Uterus (tissue), 4 donors: ENCODE measurements at places on chromosomes 13 and 19. TPM values are rescaled to one million over a fixed set of nuclear protein-coding genes. Genes with fewer than 3 reads are reported as not detected.

GRCh38 chr19:19737559-19738332 is 4.8 kb upstream of the ZNF14 start:
- DNase-seq = no peak

Gene CEACAM16
- not detected for total RNA-seq

GRCh38 chr13:111384441-111385182 is 64.2 kb downstream of the TEX29 start:
- no peak for DNase-seq

GRCh38 chr13:110472904-110473563 is 88.5 kb downstream of the RAB20 start:
- DNase-seq = no peak

DNA sequence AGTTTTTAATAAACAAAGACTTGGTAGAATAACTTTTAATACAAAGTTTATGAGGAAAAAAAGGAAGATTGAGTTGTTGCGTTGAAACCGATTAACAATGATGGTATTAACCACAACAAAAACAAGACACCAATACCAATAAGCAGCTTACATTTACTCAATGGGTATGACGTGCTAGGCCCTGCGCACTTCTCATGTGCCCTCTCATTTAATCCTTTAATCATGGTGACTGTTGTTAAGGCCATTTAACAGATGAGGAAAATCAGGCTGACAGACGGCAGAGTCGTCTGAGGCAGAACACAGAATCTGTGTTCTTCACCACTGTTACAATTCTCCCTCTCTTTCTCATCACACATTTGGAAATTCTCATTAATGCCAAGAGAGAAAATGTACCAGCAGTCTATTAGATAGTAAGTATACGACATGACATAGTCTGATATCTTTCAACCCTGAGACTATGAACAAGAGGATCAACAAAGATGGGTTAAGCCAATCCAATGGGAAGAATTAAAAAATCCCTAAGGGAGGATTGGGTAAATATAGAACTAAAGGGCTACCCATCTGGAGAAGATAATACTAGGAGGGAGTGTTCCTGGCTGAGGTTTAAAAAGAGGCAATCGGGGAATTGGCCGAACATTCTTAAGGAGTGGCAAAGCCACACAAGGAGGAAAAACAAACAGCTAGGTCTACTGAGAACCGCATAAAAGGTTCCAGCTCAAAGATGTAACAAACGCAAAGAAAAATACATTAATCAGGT is 54.0 kb downstream of the DOCK9 start:
- DNase-seq = no peak

DNA sequence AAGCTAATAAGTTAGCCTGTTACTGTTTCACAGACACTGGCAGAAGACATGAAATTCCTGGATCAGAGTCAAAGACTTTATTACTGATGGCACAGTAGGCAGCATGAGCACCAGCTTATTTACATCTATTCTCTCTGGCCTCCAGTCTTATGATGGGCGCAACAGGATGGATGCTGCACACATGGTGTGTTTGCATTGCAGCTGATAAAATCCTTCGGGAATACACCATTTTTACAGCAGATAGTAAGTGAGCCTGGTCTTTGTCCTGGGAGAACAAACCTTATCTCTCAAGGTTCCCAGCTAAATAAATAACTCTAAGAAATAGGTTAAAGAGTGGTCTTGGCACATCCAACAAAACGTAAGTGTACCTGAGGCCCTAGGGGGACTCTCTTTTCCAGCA is 16.0 kb downstream of the EPSTI1 start:
- DNase-seq = no peak

Gene SPPL2B
- 14.4 TPM for total RNA-seq

Gene VAV1
- total RNA-seq = 5.1 TPM

Gene SMIM7
- 26.6 TPM for total RNA-seq

- no peak for DNase-seq
Measured at GRCh38 chr19:16882146-16882545, 6.7 kb upstream of the F2RL3 start.

GRCh38 chr19:54518844-54519243 is 16.2 kb downstream of the LAIR2 start:
- DNase-seq = peak; percentile 20

DNA sequence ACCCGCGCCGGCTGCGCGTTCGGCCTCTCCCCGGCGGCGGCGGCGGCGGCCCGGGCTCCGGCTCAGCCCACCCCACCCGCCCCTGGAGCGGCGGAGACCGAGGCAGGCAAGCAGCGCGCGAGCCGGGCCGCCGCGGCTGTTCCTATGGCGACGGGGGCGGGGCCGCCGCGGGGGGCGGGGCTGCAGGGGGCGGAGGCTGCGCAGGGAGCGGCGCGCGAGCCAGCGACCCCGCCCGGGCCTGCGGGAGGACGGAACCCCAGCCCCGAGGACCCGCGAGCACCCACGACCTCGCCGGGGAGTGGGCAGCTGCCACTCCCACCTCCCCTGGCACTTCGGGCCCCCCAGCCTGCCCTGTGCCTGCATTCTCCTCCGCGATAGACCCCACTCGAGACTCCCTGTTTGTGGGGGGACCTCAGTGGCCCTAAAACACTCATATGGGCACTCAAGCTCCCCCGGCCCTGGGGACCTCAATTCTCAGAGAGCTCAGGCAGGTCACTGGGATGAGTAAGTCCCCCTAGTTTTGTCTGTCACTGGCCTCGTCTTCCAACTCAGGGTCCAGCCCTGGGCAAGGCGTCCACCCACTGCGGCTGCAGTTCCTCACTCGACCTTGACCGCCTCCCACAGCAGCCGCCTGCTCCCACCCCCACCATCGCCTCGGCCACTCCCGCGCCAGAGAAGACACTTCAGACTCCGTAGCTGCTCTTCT is at the start of gene CTXN1:
CTXN1 (minus strand) TSS at position 115 of the 706 bp plus-strand sequence. CDS start 597 bp downstream, outside the sequence.
- peak; percentile 87 for DNase-seq

Gene NLRP4
- total RNA-seq = not detected

Gene CYP4F2
- total RNA-seq = not detected

Gene CACNG8
- 0.21 TPM for total RNA-seq

GRCh38 chr13:70090036-70090723 is 17.4 kb upstream of the ATXN8OS start:
- no peak for DNase-seq

- no peak for DNase-seq
Measured at GRCh38 chr19:37928527-37929286, 21.7 kb downstream of the SIPA1L3 start.

DNA sequence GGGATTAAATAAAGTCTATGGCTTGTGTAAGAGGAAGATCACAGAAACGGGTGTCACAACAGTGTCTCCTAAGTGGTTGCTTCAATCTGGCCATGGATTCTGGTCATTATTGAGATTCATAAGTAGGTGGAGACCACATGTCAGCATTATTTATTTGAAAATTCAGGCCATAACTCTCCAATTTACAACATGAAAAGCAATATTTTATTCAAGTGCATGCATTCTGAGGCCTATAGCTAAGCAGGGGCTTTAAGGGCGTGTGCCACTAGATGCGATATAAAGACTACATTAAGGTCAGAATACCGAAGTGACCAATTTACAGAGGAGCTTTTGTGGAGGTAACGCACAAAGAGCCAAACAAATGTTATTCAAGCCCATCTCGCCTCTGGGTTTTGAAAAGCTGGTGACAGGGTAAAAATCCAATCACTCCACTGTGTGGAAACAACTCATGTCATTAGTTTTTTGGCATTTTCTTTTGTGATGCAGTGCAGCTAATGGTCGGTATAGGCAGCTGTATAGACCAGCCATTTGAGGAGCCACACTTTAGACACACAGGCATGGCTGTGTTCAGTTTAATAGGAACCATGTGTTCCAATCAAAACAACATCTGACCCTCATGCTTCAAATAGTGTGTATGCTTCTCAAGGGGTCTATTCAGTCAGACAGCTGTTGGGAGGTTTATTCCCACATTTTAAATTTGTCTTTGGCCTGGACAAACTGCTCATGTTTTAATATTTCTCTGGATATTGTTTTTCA is 123.7 kb downstream of the KL start:
- DNase-seq = no peak

DNA sequence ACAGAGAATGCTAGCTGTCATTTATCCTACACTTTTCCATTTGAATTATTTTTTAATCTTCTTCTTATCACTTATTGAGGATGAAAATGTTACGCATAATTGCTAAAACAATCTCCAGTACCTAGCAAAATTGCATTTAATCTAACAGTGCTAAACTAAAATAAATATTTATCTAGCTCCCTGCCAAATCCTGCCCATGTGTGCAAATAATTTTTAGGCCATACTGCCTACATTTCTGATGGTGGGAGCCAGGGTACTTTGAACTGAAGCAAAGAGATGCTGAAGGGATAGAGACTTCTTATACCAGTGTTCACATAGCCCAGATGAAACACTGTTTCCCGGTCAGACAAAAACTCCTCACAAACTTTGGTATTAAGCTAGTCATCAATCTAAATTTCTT is 1268.7 kb upstream of the PCDH20 start:
- DNase-seq = no peak

GRCh38 chr19:14830702-14831101 is 4.3 kb downstream of the OR7A5 start:
- no peak for DNase-seq

Gene KIR2DL3
- not detected for total RNA-seq

- no peak for DNase-seq
Measured at GRCh38 chr13:93778548-93778947, 551.9 kb downstream of the GPC6 start.

Gene LYL1
- 11.5 TPM for total RNA-seq

GRCh38 chr19:28386066-28386465 is 826.9 kb downstream of the UQCRFS1 start:
- no peak for DNase-seq

DNA sequence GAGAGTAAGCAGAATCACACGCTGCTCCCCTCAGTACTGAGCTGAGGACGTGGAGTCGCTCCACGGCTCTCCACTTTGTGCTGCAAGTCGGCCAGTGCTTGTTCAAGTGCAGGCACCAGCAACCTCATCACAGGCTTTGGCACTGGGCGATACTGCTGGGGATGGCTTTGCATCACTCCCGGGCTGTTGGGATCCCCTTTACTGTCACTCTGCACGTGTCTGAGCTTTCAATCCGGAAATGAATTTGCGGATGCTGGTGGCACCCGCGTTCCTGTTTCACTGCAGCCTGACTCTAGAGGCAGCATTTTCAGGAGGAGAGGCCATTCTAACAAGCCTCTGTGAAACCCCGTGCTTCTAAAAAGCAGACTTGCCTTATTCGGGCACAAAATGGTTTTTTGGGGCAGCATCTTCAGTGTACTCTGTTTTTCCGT is 19.1 kb downstream of the SMARCA4 start:
- DNase-seq = no peak

- DNase-seq = no peak
Measured at GRCh38 chr13:33610438-33611120, 207.4 kb upstream of the RFC3 start.

DNA sequence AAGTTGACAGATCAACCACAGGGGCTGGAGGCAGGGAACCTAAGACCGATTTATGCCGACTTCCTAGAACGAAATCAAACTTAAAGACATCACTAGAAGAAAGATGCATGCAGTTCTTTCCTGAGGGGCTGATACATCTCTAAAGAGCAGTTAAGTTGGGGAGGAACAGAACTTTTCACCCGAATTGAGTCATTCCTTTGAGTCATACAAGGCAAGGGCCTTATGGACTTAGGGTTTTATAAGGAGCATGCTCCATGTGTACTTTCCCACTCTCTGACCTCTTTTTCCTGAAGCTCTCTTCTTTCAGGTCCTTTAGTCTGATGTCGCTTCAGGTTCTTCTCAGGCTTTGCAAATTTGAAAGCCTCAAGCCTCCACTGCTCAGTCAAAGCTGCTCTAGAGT is 7.9 kb upstream of the FBXL3 start:
- no peak for DNase-seq

Gene ATP1A3
- total RNA-seq = not detected

- DNase-seq = no peak
Measured at GRCh38 chr19:54851353-54851752, 1.1 kb downstream of the KIR3DL2 start.

DNA sequence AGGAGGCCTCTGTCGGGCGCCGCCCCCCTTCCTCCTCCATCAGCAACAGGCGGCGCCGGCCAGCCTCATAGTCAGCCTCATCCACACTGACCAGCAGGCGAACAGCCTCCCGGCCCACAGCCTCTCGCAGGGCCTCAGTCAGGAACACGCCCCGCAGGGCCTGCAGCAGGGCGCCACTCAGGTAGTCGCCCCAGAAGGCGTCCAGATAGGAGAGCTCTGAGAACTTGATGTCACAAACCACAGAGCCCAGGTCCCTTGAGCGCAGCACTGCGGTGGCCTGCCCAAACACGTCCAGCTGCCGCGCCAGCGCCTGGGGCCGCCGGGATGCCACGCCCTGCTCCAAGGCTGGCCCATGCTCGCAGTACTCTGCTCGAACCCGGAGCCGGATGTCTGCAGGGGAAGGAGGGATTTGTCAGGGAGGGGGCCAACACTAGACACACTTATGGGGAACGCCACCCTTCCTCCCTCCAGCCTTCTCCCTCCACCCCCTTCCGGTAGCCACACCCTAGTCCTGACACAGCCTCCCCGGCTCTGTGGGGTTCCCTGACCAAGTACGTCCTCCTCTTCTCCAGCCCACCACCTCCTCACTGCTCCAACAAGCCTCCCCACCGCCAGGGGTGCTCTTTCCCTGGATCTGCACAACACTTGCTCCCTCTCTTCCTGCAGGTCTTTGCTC is 17.9 kb downstream of the DEDD2 start:
- no peak for DNase-seq

DNA sequence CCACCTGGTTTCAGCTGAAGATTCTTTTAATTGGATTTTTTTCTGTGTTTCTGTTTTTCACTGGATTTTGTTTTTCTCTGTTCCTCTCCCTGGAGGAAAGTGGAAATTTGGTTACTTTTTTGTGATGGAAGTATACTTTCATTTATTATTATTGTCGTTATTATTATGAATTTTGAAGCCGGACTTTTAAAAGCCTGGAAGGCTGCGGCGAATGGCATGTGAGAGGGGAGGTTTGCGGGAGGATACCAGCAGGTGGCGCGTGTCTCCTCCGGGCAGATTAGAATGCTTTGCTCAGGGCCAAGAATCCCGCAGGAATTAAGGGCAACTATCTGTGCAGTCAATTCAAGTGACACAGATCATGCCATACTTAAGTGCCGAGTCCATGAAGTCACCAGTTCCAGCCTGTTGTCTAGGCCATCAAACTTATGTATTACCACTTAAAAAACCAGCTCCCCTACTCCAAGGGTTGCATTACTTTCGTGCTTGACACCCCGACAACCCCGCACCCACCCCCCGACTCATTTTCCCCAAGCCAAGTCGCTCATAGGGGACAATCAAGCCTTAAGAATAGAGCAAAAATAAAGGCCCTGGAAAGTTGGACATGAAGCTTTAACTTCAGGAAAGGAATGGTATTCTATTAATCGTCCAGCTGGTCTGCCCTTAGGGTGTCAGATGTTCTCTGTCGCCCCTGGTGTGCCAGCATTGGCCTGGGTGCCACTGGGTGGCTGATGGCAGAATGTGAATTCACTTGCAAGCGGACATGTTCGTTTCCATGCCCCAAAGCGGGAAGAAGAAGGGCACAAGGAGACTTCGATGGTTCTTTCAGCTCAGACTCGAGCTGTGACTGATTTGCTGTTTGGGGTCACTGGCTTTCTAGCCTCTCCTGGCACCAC is 1.3 kb upstream of the LRCH1 start:
- DNase-seq = peak; percentile 87

- DNase-seq = no peak
Measured at GRCh38 chr19:34644991-34645461, 31.9 kb downstream of the SCGB2B2 start.

Gene IL17D
- 5.6 TPM for total RNA-seq

Gene PEAK3
- not detected for total RNA-seq
